ENCODE measurements at places on chromosomes 2 and 18. TPM values are rescaled to one million over a fixed set of nuclear protein-coding genes. Genes with fewer than 3 reads are reported as not detected.

GRCh38 chr2:147847746-147848391 is 3.0 kb downstream of the ACVR2A start:
- ATAC-seq = no peak
- H3K36me3 ChIP-seq = peaks cover 12% of the 10 kb centered on the region
- peaks cover 41% of the 10 kb centered on the region for H3K4me1 ChIP-seq
- peak overlapping the region; percentile 37 for H3K4me3 ChIP-seq
- H3K27ac ChIP-seq = no peak overlapping the region

GRCh38 chr2:220857368-220857767 is 714.7 kb downstream of the EPHA4 start:
- H3K36me3 ChIP-seq = no peaks in the 10 kb centered on the region
- H3K27ac ChIP-seq = no peak overlapping the region
- no peaks in the 10 kb centered on the region for H3K4me1 ChIP-seq
- peaks cover 7% of the 10 kb centered on the region for H3K27me3 ChIP-seq
- no peak for ATAC-seq
- no peak overlapping the region for H3K4me3 ChIP-seq

GRCh38 chr2:27989149-27989548 is 98.6 kb downstream of the BABAM2 start:
- no peaks in the 10 kb centered on the region for H3K27me3 ChIP-seq
- peaks cover 8% of the 10 kb centered on the region for H3K36me3 ChIP-seq
- peaks cover 31% of the 10 kb centered on the region for H3K4me1 ChIP-seq
- peak; percentile 39 for ATAC-seq
- H3K4me3 ChIP-seq = peak overlapping the region; percentile 2

GRCh38 chr2:238022594-238023157 is 38.1 kb upstream of the SCLY start:
- H3K27ac ChIP-seq = peak overlapping the region; percentile 12
- H3K4me3 ChIP-seq = no peak overlapping the region
- no peaks in the 10 kb centered on the region for H3K27me3 ChIP-seq
- peaks cover 11% of the 10 kb centered on the region for H3K4me1 ChIP-seq
- ATAC-seq = no peak

GRCh38 chr18:13216711-13217465 is 1.7 kb upstream of the LDLRAD4 start:
- peak overlapping the region; percentile 80 for H3K4me3 ChIP-seq
- ATAC-seq = peak; percentile 52
- H3K4me1 ChIP-seq = peaks cover 16% of the 10 kb centered on the region
- H3K27me3 ChIP-seq = peaks cover 13% of the 10 kb centered on the region

- ATAC-seq = no peak
- H3K27me3 ChIP-seq = no peaks in the 10 kb centered on the region
- no peaks in the 10 kb centered on the region for H3K36me3 ChIP-seq
- no peaks in the 10 kb centered on the region for H3K4me1 ChIP-seq
Observed at GRCh38 chr2:220499225-220499624, 871.8 kb downstream of the SLC4A3 start.

DNA sequence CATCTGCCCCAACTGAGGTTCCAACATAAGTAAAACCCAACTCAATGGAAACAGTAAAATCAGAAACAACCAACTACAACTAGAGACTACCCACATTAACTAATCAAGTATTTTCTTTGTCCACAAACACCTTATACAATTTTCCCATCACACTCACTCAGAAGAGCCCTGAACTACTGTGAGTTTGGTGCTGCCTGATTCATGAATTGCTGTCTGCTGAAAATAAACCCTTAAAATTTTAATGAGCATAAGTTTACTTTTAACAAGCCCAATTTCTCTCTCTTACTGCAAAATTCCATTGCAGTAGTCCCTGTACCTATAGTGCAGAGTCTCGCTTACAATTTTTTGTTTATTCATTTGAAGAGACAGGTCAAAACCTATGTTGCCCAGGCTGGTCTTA is 203.9 kb downstream of the NBAS start:
- no peaks in the 10 kb centered on the region for H3K27me3 ChIP-seq
- H3K27ac ChIP-seq = no peak overlapping the region

GRCh38 chr18:7242926-7243325 is 12.0 kb downstream of the LRRC30 start:
- no peaks in the 10 kb centered on the region for H3K27me3 ChIP-seq
- H3K36me3 ChIP-seq = no peaks in the 10 kb centered on the region
- H3K4me3 ChIP-seq = no peak overlapping the region

DNA sequence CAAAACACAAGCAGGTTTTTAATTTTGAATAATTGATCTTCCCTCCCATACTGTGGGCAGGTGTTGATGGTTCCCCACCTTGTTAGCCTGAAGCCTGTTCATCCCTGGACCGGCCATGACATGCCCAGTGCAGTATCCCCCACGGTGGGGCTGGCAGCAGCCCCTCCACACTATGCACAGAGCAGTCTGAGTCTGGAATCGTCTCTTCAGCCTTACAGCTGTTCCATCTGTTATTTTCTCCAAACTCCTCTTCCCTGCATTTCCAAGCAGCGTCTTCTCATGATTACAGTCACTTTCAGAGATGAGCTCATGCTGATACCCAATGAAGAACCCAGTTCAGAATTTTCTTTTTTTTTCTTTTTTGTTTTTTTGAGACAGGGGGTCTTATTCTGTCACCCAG is 68.2 kb downstream of the ADI1 start:
- H3K27ac ChIP-seq = peak overlapping the region; percentile 46
- ATAC-seq = no peak
- H3K27me3 ChIP-seq = no peaks in the 10 kb centered on the region
- H3K36me3 ChIP-seq = peaks cover 70% of the 10 kb centered on the region
- no peaks in the 10 kb centered on the region for H3K4me1 ChIP-seq

- no peaks in the 10 kb centered on the region for H3K27me3 ChIP-seq
- H3K36me3 ChIP-seq = no peaks in the 10 kb centered on the region
- no peak overlapping the region for H3K4me3 ChIP-seq
- no peak overlapping the region for H3K27ac ChIP-seq
- no peak for ATAC-seq
Observed at GRCh38 chr2:66531155-66531554, 96.2 kb downstream of the MEIS1 start.

- no peaks in the 10 kb centered on the region for H3K27me3 ChIP-seq
- H3K27ac ChIP-seq = no peak overlapping the region
- H3K4me1 ChIP-seq = peaks cover 3% of the 10 kb centered on the region
- ATAC-seq = no peak
- H3K36me3 ChIP-seq = peaks cover 73% of the 10 kb centered on the region
Observed at GRCh38 chr2:68176657-68177056, 19.0 kb downstream of the PNO1 start.

DNA sequence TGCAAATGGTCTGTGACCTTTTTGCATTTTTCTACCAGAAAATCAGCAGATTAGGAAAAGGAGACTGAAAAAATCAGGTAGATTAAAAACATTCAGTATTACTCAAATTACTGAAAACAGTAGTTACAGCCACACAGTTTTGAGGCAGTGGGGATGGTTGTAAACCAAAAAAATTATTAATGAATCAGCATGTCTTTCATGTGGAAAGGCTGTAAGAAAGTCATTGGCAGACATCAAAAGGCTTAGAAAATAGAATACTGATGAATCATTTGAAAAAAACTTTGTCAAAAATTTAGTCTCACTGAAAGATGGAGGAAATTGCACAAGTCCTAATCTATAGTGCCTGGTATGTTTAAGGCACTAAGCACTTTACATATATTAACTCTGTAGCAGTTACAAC is 133.9 kb upstream of the GCFC2 start:
- no peak overlapping the region for H3K27ac ChIP-seq
- H3K4me1 ChIP-seq = no peaks in the 10 kb centered on the region
- H3K4me3 ChIP-seq = no peak overlapping the region
- ATAC-seq = no peak
- H3K36me3 ChIP-seq = no peaks in the 10 kb centered on the region

- no peak overlapping the region for H3K4me3 ChIP-seq
- H3K36me3 ChIP-seq = no peaks in the 10 kb centered on the region
- H3K27me3 ChIP-seq = no peaks in the 10 kb centered on the region
- no peaks in the 10 kb centered on the region for H3K4me1 ChIP-seq
Observed at GRCh38 chr2:189217541-189217940, 38.0 kb upstream of the COL5A2 start.

DNA sequence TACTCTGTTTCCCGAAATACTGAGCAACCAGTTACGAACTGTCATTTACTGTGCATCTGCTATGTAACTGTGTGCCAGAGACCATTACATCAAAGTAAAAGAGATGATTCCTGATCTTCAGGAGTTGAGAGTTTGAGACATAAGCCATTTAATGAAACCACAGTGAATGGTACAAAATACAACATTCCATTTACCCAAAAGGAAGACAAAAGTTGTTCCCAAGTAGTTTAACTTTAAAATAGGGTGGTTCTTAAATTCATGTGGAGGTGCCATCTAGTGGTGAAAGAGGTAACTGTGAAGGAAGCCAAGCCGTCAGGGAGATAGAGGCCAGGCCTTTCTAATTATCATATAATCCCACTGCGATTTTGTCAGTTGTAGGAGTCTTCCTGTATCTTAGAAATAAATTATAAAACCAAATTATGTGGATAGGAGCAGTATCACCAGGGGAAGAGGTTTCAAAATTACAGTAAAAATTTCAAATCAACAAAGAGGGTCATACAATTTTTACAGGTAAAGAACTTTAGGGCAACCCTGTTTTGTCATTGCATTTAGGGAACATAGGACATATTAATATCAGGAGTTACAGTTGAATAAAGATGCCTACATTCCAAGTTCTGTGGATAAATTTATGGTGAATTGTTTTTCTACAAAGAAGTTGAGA is 67.7 kb downstream of the EPAS1 start:
- H3K27me3 ChIP-seq = no peaks in the 10 kb centered on the region
- H3K4me3 ChIP-seq = no peak overlapping the region
- H3K27ac ChIP-seq = no peak overlapping the region
- peaks cover 9% of the 10 kb centered on the region for H3K4me1 ChIP-seq
- ATAC-seq = peak; percentile 41

DNA sequence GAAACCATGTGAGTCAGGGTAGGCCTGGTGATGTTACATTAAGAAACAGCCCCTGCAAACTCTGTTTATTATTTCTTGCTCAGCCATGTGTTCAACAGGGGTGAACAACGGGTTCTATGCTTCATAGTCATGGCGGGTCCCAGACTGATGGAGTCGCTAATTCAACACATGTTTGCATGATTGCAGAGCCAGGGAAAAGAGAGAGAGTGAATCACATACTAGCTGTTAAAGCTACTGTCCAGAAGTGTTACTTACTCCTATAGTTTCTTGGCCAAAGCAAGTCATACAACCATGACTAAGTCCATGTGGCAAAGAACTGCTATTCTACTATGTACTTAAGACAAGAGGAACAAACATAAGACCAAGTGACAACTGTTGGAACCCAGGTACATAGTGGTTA is 241.2 kb upstream of the SKOR2 start:
- H3K4me3 ChIP-seq = no peak overlapping the region
- peaks cover 10% of the 10 kb centered on the region for H3K27me3 ChIP-seq
- no peaks in the 10 kb centered on the region for H3K4me1 ChIP-seq
- no peak overlapping the region for H3K27ac ChIP-seq
- ATAC-seq = no peak
- no peaks in the 10 kb centered on the region for H3K36me3 ChIP-seq

DNA sequence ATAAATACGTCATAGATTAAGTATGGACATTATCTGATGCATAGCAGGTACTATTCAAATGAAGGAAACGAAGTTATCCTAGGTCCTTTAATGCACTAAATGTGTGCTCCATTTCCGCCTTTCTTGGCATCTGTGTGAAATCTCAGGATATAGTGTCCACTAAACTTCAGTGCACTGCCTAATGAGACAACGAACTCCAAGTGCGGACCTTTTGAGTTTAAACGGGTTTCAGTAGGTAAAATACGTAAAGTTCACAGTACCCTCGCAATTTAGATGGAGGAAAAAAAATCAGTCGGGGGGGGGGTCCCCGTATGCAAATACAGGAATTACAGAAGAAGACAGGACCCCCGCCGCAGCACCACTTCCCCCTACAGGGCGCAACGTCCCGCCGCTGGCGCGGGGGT is 729 bp upstream of the REL start:
- peak overlapping the region; percentile 91 for H3K4me3 ChIP-seq
- peak; percentile 1 for ATAC-seq
- H3K27me3 ChIP-seq = no peaks in the 10 kb centered on the region
- peak overlapping the region; percentile 83 for H3K27ac ChIP-seq
- peaks cover 47% of the 10 kb centered on the region for H3K36me3 ChIP-seq

- peak; percentile 68 for ATAC-seq
- H3K4me3 ChIP-seq = peak overlapping the region; percentile 87
- peaks cover 53% of the 10 kb centered on the region for H3K4me1 ChIP-seq
- no peaks in the 10 kb centered on the region for H3K27me3 ChIP-seq
- peak overlapping the region; percentile 99 for H3K27ac ChIP-seq
- H3K36me3 ChIP-seq = peaks cover 17% of the 10 kb centered on the region
Observed at GRCh38 chr18:13375302-13376255, 157.0 kb downstream of the LDLRAD4 start.

DNA sequence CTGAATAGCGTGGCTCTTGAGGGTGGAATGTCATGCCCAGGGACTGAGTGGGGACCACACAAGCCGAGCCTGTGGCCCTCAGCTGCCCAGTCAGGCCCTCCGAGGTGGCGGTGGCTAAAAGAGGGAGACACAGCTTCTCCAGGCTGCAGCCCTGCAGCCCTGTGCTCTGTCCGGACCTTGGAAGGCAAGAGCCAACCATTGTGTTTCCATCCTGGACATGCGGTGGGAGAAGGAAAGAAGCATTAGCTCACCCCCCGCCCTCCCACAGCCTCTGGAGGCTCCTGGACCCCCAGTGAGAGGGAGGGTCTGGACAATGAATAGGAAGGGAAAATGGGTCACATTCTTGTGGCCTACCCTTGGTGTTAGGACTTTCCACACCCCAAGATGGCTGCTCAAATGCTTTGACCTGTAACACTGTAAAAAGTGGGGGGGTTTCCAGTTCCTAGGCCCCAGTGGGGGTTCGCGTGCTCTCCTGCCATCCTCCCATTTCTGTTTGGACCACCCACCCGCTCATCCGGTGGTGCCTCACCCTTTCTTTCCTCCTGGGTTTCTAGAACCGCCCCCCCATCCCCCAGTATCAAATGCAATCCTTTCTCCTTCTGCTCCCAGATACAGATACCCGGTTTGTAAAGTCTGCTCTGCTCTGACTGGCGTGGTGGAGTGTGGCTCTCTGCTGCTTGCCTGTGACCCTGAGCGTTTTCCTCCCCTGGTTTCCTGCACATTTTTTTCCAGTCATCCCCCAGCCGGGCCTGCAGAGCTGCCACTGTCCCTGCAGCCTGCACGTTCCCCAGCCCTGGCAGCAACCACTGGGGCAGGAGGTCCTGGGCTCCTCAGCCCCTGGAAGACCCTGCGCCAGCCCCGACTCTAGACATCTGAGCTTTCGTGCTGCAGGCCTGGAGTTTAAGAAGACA is 36.3 kb upstream of the SMAD7 start:
- H3K4me3 ChIP-seq = no peak overlapping the region
- H3K27me3 ChIP-seq = peaks cover 3% of the 10 kb centered on the region
- no peaks in the 10 kb centered on the region for H3K4me1 ChIP-seq
- no peak overlapping the region for H3K27ac ChIP-seq

GNLY gene
- 32.4 TPM for total RNA-seq

IL36B gene
- total RNA-seq = not detected

ALPP gene
- total RNA-seq = 0.19 TPM

RAMP1 gene
- total RNA-seq = not detected

E2F6 gene
- 5.8 TPM for total RNA-seq

UBXN4 gene
- total RNA-seq = 156 TPM

POU3F3 gene
- not detected for total RNA-seq

SCG2 gene
- total RNA-seq = not detected

Measured in activated T-helper 17 cell treated with anti-CD3 and anti-CD28 coated beads, Interleukin-2, amount 50 U/mL, for 72 hours (primary cell).